ENCODE measurements at places on chromosomes 3 and 15.

DNA sequence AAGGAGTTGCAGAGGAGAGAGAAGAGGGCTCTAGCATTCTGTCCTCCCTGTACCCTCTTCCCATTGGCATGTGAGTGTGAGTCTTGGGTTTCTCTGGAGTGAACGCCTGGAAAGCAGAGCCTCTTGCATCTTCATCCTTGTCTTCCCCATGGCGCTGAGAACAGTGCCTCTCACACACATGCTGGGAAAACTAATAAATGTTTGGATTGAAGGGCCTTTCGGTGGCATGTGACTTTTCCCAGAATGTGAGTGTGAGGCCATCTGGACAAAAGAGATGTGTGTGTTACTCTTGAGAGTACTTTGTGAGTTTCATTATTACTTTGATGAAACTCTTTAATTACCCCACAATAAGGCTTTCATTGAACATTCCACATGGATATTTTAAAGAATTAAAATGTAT, 122.3 kb downstream of the MITF start:
- DNase-seq, result no peak

DNA sequence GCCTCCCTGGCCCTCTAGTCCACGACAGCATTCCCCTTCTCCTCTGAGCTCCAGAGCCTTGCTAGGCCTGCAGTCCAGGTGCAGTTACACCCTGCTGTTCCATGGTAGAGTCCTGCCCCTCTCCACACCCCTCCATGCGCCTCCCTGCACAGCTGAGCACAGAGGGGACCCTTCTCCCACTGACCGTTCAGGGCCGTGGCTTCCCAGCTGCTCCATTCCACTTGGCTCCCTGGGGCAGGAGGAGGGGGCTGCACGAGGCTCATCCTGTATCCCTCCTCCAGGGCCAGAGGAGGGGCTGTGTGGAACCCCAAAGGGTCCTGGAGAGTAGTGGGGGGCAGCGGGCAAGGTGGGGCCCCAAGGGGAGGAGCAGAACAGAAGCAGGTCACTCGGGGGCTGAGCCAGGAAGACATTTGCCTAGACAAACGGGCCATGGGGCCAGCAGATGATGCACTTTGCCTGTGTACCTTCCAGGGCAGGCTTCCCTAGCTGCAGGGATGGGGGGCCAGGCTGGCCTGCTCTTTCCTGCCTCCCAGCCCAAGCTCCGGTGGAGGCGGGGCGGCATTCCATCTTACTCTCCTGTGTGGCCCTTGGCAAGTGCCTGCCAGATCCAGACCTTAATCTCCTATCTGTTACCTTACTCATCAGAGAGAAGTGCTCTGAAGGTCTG, 20.7 kb upstream of the GOLGA6C start:
- DNase-seq, result no peak

- DNase-seq, result no peak
These were observed 52.4 kb downstream of the CHL1 start for GRCh38 chr3:248864-249520.

- DNase-seq, result no peak
These were observed 192.7 kb upstream of the KCNMB2 start for GRCh38 chr3:178343433-178344038.

GRCh38 chr15:64596701-64597476, 136.5 kb downstream of the ZNF609 start:
- no peak for DNase-seq

DNA sequence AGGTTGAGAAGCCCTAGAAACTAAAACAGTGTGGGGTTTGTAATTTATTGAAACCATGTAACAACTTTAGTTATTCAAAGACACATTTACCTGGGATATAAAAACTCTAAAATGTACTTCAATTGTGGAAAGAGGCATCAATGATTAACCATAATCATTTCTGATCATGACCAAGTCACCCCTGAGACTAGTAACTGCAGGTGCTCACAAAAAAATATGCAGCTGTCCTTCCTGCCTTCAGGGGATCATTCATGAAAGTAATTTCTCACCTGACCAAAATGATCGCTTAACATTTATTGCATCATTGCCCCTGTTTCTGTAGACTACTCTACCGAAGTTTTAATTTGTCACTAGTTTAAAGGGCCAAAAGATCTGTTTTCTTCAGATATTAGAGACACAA, 9.0 kb downstream of the ACP3 start:
- no peak for DNase-seq

DNA sequence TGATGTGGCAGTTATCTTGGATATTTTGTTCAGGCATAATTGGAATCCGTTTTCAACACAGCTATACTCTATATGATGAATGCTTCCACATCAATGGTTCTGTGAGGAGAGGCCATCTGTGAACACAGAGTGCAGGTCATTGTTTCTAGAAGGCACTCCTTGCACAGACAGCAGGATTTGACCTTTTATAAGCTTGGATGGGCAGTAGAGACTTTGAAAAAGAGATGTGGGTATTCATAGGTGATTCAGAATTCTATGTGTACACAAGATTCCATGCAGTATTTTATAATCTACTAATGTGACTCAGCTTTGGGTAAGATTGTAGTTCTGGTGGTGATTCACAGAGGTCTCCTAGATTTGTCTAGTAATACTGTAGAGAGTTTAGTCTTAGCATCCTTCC, 12.5 kb downstream of the ARPP21 start:
- DNase-seq, result no peak

GRCh38 chr3:129936757-129937156, 37.8 kb upstream of the TRH start:
- DNase-seq, result no peak

- no peak for DNase-seq
These were observed 12.5 kb upstream of the FBLN2 start for GRCh38 chr3:13536432-13536831.

GRCh38 chr15:73704869-73705645, 20.9 kb downstream of the CD276 start:
- peak; percentile 27 for DNase-seq

DNA sequence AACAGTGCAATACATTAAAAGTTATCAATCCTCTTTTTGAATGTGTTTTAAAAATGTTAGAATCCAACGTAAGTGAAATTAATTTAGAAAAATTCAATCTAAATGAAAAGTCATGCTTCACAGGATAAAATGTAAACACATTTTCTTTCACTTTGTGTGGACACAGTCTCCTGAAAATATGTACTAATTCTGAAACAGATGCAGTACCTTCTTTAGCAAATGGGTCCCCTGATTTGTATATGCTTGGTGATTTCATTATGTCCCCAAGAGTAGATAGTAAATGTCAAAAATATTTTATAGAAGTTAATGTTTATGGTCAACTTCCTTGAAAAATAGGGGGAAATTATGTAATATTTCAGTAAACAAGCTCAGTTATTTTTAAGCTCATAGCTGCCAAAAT, 28.9 kb downstream of the FOXP1 start:
- DNase-seq, result no peak

DNA sequence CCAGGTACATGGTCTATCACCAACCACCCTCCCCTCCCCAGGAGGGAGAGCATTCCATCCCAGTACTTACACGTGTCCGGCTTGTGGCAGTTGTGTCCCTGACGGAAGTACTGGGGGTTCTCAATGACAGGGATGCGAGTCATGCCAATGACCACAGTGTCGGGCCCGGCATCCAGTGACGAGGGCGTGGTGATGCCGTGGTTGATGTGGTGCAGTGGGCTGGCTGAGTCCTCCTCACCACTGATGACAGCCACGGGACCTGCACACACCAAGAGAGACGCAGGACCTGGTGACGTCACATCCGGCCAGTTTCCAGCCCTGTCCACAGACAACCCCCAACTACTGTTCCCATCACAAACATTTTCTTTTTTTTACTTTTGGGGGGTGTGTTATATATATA, 223.8 kb downstream of the NTRK3 start:
- DNase-seq, result no peak

DNA sequence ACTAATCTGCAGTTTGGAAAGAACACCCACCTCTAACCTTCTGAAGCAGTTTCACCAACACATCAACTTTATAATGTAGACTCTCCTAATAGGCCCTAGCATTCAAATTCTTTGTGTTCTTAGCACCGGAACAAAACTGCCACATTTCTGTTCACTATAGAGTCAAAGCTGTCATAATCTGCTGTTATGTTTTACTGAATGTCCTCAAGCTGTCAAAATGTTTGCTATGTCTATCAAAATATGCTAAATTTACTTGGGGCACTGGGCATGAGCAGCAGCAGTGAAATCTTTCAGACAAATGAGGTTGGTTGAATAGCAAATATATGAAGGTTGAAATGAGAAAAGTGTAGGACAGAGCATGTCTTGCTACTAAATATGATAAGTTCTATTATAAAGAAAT, 1.9 kb downstream of the WDR49 start:
- no peak for DNase-seq

- no peak for DNase-seq
These were observed 63.9 kb upstream of the GATA2 start for GRCh38 chr3:128556907-128557306.

DNA sequence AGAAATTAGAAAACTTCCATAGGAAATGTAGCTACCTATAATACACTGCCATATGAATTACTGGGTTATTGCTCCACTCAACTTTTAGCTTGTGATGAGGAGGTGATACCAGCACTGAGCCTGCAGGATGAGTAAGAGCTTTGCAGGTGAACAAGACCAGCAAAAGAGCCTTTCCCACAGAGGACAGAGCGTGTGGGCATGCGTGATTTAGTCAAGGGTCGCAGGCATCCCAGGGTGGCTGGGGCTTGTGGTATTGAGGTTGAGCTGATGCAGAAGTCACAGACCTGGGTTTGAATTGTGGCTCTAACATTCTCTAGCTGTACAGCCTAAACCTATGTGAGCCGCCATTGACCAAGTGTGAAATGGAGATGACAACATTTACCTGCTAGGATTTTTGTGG, 5.6 kb downstream of the NRROS start:
- no peak for DNase-seq

DNA sequence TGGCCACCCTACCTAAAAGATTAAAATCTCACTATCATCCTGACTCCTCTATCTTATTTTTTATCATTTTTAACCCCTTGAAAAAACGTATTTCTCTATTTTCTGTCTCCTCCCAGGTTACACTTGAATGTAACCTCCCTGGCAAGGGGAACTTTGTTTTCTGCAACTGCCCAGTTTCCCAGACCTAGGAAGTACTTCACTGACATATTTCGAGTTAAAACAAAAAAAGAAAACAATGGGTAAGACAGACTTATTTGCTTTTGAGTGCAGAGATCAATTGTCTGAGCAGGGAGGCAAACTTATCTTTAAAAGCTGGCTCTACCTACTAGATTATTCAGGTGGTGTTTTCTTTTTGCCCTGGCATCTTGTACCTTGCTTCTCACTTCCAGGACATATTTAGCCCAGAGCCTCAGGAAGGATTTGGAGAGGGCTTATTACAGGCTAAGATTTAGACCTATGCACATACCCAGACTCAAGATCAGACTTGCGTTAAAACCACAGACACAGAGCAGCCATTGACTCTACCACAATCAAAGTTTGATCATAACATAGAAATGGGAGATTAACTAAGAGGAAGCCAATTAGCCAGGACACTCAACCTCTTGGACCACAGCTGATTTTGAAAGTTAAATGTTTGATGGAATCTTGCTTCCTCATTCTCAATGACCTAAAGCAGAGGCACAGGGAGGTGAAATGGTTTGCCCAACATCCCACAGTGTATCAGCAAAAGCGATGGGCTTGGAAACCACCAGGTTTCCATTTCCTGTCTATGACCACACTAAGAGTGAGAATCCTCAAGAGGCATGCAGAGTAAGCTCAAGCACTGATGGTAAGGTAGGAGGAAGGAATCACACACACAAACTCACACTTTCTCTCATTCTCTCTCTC, 169.5 kb upstream of the THBS1 start:
- DNase-seq, result no peak

DNA sequence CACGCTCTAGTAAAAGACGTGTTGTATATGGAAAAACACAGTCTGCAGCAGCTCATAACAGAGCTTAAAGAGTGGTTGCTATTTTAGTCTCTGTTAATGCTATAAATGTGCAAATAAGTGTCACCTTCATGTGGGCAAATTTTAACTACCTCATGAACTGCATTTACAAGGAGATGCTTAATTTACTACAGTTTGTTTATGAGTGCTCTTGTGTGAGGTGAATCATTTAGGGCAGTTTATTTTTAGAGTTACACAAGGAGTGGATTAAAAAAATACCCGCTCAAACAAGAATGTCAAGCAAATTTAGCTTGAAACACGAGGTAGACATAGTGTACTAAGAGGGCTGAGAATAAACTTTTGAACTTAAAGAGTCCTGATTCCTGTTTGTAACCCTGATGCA, 579.0 kb downstream of the MFSD1 start:
- DNase-seq, result no peak

DNA sequence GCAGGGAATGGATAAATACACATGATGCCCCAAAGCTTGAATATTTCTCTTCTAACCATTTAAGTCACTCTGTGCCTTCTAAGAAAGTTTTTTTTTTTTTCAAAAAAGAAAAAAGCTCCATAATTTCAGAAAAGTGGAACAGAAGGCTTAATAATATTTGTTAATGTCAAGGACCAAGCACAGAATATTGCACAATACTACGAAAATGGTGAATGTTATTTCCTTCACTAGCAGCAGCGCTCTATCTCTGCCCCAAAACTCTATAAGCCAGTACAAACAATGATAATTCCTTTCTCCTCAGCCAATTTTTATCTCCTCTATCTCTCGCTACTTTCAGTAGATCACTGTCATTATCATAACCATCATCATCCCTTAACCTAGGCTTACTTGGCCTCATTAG, 72.7 kb downstream of the FEZF2 start:
- no peak for DNase-seq

- DNase-seq, result no peak
These were observed 35.4 kb downstream of the LARP6 start for GRCh38 chr15:70818580-70818979.

DNA sequence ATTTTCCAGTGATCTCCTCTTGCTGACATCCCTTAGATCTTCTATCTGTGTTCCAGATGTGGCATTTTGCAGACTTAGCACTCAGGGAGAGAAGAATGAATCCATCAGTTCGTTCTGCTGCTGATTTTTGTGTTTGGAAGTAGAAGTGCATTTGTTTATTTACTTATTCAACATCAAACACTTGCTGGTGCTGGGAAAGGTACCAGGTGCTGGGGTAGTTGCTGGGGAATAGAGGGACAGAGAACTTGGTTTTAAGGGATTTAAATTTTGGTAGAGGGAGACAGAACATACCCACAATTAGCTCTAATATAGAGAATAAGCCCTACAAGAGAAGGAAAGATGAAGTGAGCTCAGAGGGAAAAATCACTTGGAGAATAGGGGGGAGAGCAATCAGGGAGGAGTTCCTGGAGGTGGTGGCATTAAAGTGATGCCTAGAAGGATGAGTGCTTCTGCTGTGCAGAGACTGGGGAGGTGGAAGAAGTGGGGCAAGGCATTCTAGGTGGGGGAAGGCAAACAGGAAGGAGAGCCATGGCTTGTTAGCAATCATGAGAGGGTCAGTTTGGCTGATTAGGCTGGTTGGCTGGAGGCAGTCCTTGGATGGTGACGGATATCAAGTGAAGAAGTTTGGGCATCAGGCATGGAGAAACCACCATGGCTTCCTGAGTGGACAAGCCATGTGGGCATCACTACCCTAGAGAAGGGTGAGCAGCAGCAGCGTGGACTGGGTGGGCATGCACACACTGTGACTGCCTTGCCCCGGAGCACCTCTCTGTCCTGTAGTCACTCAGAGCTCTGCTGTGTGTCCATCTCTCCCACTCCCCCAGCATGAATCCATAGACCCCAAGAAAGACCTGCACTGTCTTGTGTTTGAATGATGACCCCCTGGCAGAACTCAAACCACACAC, 197.3 kb downstream of the OPA1 start:
- no peak for DNase-seq

- no peak for DNase-seq
These were observed 52.0 kb downstream of the MAGEF1 start for GRCh38 chr3:184659797-184660301.

Data from stimulated activated CD4-positive, alpha-beta T cell treated with anti-CD3 and anti-CD28 coated beads, TNF-alpha, amount 100 ng/mL, for 1 hour (primary cell).